ENCODE measurements at places on chromosomes 11 and 22.

- no peak for DNase-seq
Observed at GRCh38 chr11:89498845-89499448, 7.8 kb upstream of the NOX4 start.

- no peak for DNase-seq
Observed at GRCh38 chr11:36091256-36091811, 147.5 kb downstream of the LDLRAD3 start.

- no peak for DNase-seq
Observed at GRCh38 chr22:49136816-49137180, 690.9 kb downstream of the BRD1 start.

DNA sequence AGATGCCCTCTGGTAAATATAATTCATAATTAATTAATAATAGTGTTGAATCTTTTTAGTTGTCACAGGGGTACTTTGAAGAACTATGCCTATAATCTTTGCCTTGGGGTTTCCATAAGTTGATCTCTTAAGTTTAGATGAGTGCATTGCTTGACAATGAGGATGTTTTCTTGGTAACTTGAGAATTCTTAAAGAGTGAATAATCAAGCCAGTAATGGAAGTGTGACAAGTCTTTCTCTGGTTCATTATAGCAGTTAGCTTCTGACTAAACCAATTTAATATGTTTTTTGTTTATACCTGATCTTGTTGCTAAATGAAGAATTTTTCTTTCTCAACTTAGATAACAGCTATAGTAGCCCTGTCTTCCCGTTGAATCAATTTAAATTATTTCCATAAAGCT lies 46.2 kb downstream of the ATXN10 start:
- no peak for DNase-seq

- DNase-seq = no peak
Observed at GRCh38 chr11:75264356-75264755, 23.8 kb downstream of the TPBGL start.

DNA sequence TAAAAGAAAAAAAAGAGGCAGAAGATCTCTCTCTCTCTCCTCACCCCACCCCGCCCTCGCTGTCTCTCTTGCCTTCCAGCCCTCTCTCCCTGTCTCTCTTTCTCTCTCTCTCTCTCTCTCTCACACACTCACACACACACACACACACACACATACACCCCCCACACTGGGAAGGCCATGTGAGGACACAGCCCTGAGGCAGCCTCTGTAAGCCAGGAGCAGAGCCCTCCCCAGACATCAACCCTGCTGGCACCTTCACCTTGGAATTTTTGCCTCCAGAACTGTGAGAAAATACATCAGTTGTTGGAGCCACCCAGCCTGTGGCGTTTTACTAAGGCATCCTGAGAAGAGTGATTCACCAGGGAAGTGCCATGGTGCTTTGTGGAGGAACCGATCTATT lies 14.7 kb downstream of the APOL3 start:
- no peak for DNase-seq

DNA sequence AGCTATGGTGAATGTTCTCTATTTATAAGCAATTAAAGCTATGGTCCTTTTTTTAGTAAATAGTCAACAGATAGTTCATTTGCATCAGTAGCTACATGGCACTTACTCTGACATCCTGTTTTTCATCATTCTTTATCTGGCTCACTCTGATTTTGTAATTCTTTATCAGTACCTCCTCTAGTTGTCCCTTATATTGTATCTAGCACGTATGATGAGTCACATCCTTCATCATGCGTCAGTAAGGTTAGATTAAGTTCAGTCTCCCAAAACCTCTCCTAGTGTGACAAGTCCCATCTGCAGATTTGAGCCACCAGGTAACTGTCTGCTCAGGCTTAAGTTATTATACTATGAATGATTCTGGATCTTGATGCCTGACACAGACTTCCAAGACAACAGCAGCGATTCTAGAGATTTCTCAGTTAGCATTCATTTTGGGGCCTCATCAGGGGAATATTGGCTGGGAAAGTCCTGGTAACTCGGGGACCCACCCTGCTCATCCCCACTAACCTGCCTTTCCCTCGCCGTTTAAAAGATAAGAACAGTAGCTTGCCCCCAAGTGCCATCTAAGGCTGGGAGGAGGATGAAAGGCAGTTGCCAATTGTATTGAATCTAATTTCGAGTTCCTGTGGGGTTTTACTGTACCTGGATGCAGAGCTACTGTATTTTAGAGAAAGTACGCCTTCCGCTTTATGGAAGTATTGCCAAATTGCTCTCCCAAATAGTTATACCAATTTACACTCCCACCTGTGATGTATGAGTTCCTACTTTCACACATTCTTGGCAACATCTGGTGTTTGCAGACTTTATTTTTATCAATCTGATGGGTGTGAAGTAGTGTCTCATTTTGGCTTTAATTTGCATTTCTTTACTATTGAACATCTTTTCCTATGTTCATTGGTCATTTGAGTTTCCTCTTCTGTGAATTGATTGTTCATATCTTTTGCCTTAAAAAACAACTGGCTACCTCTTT lies 55.9 kb downstream of the ZC3H12C start:
- no peak for DNase-seq

DNA sequence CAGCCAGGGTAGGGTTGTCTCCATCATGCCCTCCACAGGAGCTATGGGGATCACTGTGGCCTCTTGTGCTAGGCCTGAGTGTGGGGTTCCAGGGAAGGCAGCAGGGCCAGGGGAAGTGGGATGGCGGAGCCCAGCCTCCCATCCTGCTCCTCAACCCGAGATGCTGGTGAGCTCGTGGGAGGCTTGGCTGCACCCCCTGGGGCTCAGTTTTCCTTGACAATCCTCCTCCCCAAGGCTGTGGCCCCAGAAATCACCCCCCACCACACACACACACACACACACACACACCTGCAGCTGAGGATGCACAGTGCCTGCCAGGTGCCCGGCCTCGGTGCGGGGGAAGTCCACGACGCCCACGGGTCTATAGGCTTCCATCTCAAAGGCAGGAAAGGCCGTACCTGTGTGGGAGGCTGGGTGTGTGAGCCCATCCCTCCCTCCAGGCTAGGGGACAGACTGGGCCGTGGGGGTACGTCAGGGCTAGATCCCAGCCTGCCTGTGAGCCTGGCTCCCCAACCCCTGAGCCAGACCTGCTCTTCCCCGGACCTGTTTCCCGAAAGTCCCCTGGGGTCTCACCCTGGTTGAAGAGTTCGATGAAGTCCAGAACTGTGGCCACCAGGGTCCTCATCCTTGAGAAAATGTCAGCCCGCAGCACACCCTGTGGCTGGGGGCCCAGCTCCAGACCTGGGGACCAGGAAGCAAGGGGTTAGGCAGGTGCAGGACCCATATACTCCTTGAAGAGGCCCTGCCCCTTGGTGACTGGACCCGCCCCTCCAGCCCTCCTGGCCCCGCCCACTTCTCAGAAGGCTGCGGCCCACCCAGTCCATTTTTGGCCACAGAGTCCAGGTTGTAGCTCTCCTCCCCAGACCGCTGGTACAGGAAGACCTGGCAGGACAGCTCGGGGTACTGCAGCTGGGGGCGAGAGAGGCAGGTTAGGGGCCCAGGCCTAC lies 5.2 kb upstream of the TBX10 start:
- no peak for DNase-seq

DNA sequence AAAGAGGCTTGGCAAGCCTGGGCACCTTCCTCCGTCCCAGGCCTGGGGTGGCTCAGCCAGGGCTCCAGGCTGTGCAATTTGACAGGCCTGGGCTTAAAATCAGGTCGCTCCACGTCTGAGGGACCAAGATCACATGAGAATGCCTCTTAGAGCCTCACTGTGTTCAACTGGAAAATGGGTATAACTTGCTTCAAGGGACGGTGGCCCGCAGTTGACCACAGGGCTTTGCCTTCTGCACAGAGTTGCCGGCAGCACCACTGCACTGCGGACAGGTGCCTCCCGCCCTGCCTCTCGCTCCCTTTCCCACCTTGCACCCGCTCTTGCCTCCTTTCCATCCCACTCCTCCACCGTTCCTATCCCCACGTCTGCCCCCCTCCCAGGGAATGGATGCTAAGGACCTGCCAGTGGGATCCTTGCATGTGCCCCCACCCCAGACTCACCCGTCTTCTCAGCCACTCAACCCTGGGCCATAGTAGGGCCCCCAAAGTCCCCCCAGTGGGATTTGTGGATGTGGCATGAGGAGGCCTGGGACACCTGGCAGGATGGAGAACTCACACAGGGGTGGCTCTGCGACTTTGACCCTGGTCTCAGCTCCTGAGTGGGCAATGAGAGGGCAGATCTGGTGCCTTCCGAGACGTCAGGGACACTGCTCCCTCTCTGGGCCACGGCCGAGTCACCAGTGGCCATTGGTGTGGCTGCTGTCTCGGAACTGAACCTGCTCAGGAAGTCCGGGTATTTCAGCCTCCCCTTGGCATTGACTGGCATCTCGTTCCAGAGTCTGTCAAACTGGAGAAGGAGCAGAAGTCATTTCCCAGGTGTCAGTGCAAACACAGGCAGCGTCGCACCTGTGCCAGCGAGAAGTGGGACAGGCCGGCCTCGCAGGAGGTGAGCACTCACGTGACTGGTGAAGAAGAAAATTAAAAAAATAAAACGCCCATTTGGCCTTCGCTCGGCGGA lies 128.0 kb downstream of the MPPED1 start:
- DNase-seq = no peak

GRCh38 chr11:84634309-84634708 lies 992.8 kb downstream of the DLG2 start:
- DNase-seq = no peak

DNA sequence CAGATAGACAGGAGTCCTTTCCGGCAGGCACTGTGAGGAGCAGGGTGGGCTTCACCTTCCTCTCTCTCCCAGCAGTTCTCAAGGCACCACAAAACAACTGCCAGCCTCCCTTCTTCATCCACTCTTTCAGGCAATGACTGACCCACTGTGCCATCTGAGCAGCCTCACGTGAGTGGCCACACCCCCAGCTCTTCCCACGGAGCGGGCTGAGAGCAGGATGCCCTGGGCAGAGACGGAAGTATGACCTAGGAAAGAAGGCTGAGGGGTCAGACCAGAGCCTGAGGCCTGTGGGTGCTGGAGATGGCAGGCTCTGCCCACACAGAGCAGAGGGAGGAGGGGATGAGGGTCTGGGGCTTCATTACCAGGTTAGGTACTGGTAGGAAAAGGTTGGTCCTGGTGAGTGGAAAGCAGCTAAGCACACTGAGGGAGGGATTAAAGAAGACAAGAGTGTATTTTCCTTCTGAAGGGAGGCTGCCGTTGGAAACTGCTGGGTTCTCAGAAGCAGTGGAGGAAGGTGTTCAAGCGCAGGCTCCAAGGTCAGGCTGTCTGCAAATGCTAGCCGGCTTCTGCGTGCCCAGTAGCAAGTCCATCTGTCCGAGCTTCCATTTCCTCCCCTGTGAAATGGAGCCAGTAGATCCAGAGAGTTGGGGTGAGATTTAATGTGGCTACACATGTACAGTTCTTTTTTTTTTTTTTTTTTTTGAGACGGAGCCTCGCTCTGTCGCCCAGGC lies 4.6 kb downstream of the NLRP6 start:
- DNase-seq = no peak

DNA sequence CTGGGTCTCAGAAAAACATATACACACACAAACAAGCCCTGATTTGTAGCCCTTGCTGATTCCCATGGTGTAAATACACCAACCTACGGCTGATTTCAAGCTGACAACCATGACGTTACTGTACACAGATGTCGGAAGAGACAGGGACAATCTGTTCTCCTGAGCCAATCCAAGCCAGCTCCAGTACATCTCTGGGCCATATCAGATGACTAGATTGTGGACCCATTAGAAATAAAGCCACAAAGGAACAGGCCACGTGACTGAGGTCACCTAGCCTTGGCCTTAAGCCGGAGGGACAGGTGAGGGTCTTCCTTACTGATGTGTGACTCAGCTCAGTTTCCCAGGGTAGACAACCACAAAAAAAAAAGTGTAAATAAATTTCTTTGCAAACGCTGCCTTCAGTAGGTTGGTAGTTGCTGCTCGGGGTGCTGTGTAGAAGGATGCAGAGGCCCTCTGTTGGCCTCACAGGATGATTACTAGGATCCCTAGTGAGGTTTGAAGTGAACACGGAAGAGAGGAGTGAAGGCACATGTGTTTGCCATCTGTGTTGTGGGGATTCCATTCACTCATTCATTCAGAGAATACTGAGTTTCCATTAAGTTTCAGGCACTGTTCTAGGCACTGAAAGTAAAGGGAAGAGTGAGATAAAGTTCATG lies 99.0 kb upstream of the LARGE1 start:
- DNase-seq = no peak

- no peak for DNase-seq
Observed at GRCh38 chr11:73983741-73984538, 1.3 kb upstream of the UCP2 start.

DNA sequence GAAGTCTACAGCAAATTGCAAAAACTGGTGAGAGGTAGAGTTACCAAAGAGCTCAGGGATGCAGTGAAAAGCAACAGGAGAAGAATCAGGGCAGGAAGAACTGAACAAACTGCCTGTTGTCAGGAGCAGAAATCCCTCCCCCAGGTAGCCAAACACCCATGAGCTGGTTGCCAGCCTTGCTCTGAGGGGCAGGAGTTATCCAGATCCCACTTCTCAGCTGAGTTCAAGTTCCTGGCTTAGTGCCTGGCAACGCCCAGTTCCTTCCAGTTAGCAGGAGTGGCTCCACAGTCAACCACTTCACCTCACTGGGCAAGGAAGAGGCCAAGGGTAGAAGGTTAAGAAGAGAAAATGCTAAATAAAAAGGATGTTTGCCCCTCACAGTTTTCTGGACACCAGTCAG lies 1.9 kb upstream of the MPZL2 start:
- DNase-seq = no peak

DNA sequence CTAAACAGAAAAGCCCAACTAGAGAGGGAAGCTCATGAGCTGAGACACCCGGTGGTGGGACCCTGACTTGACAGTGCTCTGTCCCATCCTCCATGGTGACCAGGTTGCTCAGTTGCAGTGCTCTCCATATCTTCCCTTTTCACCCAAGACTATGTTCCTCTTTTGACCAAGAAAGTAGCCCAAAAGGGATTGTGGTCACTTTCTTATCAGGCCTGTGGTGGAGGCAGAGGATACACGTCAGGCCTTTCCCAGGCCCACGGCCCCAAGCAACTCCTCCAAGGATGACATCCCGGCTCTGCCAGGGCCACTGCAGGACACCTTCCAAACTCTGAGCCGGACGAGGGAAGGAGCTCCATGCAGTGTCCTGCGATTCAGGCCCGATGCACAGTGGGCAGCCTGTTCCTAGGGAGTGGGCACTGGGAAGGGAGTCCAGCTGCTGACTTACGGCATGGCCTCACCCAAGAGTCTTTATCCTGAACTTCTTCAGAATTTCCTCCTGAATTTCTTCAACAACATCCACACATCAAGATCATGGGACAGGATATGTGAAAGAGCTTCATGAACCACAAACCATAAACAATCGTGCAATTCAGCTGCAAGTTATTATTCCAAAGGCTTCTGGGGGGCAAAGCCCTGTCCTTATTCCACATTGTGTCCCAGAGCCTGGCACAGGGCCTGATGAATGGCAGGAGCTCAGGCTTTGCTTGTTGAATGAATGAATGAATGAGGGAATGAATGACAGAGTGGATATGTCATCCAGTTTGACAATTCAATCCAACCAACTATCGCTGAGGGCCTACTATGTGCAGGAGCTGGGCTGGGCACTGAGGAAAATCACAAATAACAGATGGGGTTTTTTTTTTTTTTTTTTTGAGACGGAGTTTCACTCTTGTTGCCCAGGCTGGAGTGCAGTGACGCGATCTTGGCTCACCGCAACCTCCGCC lies 36.0 kb upstream of the MYH9 start:
- DNase-seq = no peak

GRCh38 chr11:80144897-80145594 lies 704.2 kb upstream of the TENM4 start:
- no peak for DNase-seq

All from stimulated activated CD8-positive, alpha-beta memory T cell treated with anti-CD3 and anti-CD28 coated beads, Interleukin-4, amount 100 ng/mL, for 24 hours (primary cell).